Posterior vena cava (tissue), 2 donors: ENCODE measurements at places on chromosomes 3 and 15. TPM values are rescaled to one million over a fixed set of nuclear protein-coding genes. Genes with fewer than 3 reads are reported as not detected.

GRCh38 chr3:62238003-62238402 lies 135.3 kb downstream of the FEZF2 start:
- DNase-seq: no peak

DNA sequence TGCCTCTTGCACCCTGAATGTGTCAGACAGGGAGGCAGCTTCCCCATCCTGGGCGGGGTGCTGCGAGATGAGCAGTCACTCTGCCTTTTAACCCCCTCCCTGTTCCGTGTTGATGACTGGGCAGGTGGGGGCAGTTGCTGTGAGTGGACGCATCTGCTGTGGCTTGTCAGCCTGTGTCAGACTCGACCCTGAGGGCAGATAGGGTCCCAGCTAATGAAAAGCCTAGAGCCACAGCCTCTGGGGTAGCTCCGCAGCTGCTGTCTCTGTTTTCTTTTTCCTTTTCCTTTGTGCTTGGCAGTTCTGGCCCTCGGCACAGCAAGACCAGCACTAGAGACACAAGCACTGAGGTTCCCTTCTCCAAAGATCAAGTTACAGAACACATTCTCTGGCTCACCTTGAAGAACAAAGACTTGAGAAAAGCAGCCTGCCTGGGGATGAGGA lies 43.0 kb upstream of the GLCE start:
- DNase-seq: no peak

DNA sequence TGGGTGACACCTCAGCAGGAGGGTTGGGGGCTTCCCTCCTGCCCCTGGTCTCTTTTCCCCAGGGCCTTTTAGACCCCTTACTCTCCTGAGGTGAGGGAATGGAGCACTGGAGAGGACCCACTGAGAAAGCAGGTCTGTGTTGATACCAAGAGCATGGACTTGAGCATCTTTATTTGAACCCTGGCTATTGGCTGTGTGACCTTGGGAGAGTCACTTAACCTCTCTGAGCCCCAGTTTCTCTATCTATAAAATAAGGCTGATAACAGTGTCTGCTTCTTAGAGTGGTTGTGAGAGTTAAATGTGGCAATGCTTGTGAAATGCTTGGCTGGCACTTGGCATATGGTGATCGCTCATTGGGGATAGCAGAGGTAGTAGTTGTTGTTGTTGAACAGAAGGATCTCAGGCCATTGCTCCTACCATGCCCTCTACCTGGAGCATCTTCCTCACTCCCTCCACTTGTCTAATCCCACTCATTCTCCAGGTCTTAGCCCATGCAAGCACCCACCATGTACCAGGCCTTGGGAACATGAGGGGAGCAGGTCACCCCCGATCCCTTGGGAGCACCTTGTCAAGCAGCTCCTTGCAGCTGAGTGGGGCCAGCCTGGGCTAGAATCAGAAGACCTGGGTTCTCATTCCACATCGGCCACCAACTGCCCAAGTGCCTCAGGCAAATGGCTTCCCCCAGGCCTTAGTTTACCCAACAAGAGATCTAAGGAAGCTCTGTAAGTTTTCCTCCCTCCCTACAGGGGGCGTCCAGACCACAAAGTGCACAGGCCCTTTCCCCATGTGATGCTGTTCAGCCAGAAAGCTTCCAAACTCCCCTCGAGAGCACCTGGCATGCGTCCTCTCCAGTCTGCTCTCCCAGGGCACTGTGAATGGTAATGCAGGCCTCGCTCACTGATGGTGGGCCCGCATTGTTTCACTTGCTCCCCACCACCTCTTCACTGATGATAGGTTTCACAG lies 96.7 kb downstream of the LSM3 start:
- no peak for DNase-seq

MAGI1 gene
- 27.9 TPM for total RNA-seq

DNA sequence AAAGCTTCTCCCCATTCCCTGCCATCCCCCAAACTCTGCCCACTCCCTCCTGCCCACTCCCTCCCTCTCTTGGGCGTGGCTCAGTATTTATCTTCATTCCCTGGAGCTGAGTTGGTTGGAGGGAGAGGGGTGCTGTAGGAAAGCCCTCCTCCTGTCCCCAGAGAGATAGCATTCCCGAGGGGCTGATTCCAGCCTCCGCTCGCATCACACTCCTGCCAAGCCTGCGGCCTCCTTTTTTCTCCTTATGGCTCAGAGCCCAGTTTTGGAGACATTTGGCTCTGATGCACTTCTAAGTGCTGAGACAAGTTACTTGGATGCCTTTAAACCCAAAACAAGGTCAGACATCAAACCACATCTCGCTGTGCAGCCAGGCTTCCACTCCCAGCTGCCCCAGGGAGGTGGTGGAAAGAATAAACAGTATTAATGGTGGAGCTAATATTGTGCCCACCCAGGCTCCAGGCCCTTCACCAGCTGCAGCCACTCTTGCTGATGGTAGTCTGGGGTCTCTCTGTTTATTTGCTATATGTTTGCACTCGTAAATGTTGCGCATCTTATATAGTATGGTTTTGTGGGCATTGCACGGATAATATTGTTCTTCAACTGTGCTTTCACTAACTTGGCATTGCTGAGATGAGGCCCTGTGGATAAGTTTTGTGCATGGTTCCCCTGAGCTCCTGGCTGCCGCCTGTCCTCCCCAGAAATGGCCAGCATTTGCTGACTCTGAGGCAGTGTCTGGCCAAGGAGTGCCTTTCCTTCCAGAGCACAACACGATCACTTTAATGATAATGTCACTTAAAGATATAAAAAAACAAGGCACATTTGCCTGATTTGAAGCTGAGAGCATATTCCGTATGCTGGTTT lies 157.2 kb downstream of the LRRC28 start:
- DNase-seq: peak; percentile 78

FANCD2OS gene
- not detected for total RNA-seq

CLDN16 gene
- total RNA-seq: not detected

SNRK gene
- 34.8 TPM for total RNA-seq

DNA sequence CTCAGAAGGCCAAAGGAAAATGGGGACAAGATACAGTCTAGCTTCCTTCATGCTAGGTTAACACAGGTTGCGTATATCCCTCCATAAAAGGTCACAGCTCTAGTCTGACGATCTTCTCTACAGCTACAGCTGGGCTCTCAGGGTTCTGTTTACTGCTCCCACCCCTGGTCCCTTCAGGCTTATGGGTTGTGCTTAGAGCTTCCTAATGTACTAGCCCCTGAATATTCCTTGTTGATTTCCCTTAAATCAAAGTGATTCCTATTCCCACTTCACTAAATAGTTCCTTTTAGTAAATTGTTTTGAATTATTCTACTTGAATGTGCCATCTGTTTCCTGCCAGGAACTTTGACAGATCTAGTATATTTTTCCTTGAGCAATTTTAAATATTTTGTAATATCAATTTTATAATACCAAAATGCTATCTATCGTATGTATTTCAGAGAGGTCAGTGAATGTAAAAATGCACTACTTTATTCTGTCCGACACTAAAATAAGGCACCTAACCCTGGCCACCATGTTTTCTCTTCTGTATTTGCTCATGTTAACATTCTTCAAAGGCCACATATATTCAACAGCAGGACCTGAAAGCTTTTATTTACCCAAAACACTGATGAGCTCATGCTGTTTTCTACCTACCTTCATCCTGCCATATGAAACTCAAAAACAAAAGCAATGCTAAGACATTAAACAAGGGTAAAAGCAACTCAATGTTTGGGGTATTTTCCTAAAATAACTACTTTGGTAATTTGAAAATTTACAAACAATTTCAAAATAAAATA lies 92.8 kb upstream of the TGFBR2 start:
- DNase-seq: no peak

GRCh38 chr3:54574906-54575617 lies 352.8 kb downstream of the LRTM1 start:
- no peak for DNase-seq

DNA sequence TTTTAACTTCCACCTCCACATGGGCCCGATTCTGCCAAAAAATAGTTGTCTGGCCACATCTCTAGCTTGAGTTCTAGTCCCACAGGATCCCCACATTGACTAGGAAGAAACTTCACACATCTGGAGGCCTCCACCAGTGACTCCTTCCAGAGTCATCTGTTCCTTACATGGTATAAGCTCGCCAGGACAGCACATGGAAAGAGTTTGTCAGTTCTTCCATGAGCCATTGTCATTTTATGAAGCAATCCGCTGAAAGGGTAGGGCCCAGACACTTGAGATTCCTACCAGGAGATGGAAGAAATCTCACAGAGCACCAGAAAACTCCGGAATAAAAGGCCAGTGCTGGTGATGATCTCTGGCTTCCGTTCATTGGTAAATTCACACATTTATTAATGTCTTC lies 350.5 kb upstream of the ICE2 start:
- DNase-seq: no peak

WDR72 gene
- not detected for total RNA-seq

MAPKAPK3 gene
- total RNA-seq: 21.8 TPM

DNA sequence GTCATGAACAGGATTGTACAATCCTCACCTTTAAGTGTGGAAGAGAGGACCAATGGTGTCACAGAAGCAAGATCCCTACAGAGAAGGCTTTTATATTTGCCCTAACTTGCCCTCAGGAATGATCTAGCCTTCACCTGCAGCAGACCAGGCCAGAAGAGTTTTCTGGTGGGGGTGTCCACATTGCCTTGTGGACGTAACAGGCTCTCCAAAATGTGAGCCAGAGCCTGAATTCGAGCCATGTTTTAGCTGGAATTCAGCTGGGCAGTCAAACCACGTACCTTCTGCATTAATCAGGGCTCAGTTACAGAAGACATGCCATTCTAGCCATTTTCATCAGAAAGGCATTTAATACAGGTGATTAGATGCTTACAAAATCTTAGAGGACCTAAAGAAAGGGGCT lies 23.6 kb upstream of the RAB7A start:
- DNase-seq: no peak

SOX14 gene
- total RNA-seq: not detected

SLC28A2 gene
- not detected for total RNA-seq

NUSAP1 gene
- total RNA-seq: 1.3 TPM

- no peak for DNase-seq
Measured at GRCh38 chr3:134419214-134419959, 45.1 kb upstream of the AMOTL2 start.

- no peak for DNase-seq
Measured at GRCh38 chr15:72358650-72359171, 17.1 kb downstream of the HEXA start.

GRCh38 chr3:133970916-133971315 lies 58.8 kb downstream of the SLCO2A1 start:
- DNase-seq: peak; percentile 71

GRCh38 chr3:42165211-42165610 lies 74.1 kb downstream of the TRAK1 start:
- DNase-seq: no peak
